Upper lobe of right lung (tissue), 1 donor: ENCODE measurements at places on chromosomes 3 and 15.

GRCh38 chr15:37041042-37041441 is 59.3 kb downstream of the MEIS2 start:
- no peak for DNase-seq

GRCh38 chr3:27559835-27560234 is 75.7 kb upstream of the SLC4A7 start:
- no peak for DNase-seq

DNA sequence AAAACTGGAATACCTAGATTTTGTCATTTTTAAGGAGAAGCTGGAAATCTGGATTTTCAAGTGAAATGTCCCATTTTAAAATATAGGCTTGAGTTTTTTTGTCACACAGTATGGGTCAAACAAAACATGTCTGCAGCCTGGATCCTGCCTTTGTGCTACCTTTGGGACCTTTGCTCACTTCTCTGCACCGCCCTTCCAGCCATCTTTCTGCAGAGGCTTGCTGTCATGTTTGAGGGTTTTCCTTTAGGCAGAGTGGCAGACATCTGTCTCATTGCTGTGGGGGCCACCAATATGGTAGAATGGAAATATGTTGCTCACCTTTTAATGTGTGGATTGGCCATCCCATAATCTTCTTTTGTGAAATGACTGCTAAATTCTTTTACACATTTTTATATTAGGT is 136.3 kb downstream of the EEFSEC start:
- no peak for DNase-seq

DNA sequence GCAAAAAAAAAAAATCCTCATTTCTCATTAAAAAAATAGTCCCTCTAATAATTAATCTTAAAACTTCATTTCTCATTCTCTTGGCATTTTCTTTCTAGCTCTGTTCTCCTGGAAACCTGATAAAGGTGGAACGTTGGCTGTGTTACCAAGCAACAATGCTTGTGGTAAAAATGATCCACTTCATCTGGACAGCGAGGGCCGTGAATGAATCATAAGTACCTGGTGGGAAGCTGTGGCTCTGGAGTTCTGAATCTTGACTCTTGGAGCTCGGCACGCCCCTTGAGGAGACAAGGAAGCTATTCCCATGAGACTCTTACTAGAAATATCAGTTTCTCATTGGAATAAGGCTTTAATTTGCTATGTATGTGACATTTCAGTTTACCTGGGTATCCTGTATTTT is 32.5 kb downstream of the BCL2L10 start:
- DNase-seq = no peak

DNA sequence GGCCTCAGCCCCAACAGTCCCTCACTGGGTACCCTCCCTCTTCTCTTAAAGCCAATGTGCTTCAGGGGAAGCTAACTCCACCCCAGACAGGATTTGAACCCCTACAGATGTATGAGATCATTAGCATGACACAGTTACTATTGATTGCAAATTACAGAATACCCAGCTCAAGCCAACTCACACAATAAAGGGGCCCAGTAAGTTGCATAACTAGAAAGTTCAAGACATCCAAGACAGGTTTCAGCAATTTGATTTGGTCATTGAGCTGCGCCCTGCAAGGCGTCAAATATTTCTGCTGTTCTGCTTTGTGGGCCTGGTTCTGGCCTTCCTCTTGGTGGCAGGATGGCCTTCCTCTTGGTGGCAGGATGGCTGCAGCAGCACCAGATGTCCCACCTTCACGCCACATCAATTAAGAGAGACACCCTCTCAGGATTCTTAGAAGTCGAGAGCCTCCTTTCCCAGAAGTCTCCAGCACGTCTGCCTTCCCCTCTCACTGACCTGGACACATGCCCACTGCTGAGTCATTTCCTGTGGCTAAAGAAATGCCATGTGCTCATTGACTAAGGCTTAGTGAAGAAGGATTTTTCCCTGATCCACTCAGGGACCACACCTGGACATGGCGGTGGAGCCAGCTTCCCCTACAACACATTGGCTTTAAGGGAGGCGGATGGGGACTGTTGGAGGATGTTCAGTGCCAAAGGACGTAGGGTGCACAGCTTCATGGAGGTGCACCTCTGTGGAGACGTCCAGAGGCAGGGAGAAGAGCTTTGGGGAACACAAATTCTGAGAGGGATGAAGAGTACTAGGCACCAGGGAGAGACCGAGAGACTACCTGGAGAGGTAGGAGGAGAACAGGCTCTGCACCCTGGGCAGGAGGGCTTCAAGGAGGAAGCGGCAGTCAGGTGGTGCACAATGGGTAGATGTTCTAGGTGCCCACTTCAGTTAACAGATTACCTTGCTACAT is 49.1 kb downstream of the DNASE1L3 start:
- DNase-seq = peak; percentile 70

DNA sequence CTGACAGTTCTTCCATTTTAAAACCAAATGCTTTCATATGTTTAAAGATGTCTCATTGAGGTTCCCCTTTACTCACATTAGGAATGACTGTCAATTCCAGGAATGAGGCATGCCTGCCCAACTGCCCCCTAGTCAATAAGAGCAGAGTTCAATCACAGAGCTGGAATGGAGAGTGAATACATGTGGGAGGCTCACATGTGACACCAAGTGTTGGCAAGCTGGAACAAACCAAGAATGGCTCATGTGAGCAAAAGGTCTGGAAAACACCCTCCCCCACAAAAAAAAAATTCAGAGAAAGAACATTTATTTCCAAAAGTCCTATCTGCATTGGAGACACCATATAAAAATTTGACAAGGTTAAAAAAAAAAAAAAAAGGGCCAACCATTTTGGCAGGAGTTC is 3.7 kb downstream of the PBRM1 start:
- DNase-seq = no peak

- no peak for DNase-seq
Observed at GRCh38 chr3:147940405-147941193, 531.4 kb downstream of the ZIC1 start.

GRCh38 chr3:64405211-64405835 is 180.1 kb upstream of the PRICKLE2 start:
- DNase-seq = no peak

DNA sequence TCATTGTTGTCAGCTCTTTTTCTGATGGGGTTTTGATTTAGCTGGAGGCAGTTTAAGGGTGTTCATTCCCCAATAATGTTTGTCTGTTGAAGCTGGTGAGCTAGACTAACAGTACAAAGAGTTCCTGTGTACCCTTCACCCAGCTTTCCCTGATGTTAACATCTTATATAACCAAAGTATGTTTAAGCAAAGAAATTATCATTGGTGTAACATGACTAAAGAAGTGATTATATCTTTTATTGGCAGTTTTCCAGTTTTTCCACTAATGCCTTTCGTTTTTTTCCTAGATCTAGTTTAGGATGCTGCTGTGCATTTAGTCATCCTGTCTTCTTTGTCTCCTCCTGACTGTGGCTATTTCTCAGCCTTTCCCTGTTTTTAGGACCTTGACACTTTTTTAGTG is 165.6 kb downstream of the LPP start:
- DNase-seq = no peak

GRCh38 chr3:11584570-11584969 is 59.1 kb downstream of the VGLL4 start:
- DNase-seq = no peak

DNA sequence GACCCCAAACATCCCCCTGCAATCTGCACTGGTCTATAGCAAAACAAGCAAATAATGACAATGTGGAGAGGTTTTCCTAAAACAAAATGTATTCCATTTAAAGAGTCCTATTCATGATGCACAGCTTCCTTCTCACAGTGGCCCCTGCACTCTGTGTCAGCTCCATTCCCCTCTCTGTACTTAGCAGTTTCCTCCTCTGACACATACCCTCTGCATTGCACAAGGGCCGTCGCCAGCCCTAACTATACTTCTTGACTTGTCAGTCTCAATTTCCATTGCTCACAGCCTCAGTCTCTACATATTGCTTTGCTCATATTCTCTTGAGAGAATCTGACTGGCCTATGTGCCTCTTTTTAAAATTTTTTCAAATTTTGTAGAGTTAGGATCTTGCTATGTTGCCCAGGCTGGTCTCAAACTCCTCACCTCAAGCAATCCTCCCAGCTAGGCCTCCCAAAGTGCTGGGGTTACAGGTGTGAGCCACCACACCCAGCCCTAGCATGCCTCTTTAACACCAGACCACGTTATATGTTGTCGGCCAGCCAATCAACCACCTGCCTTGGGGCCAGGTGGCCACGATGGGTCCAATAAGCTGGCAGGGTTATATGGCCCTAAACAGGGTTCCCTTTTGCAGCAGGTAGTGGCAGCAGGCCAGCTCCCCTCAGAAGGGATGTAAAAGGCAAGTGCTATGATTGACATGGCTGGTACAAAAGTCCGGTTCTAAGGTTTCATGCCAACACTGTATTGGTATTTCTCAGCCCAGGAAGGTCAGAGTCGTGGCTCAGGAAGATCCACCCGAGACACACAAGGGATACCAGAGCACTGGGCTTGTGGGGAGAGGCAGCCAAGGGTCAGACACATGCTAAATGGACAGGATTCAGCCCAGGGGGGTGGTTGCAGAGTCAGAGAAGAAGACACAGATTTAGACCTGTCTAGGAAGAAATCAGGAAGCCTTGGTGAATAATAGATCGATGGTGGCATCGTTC is 59.0 kb upstream of the SMAD3 start:
- DNase-seq = no peak

DNA sequence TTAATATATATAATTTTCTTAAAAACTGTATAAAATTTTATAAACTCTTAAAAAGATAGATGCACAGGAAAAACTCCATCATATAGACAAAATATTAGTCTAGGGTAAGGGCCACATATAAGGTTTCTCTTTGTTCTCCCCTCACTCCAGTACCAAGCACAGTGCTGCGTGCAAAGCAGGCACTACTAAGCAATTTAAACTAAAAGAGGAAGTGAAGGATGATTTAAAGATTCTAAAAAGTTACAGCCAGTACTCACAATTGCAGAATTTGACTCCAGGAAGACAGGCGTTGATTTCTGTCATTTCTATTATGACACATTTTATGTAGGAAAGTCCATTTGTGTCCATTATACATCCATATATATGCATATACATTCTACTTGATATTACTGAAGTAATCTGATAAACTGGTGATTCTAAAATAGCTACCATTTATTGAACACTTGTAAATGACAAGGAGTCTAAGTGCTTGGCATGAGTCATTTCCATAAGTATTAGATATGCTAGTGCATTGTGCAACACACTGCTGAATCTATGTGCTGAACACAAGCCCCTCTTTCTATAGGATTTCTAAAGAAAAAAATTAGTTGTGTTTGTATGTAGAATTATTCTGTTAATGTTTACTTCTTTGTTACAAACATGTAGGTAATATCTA is 785.5 kb upstream of the ARRDC4 start:
- no peak for DNase-seq

GRCh38 chr15:59191855-59192237 is 14.8 kb upstream of the LDHAL6B start:
- no peak for DNase-seq

DNA sequence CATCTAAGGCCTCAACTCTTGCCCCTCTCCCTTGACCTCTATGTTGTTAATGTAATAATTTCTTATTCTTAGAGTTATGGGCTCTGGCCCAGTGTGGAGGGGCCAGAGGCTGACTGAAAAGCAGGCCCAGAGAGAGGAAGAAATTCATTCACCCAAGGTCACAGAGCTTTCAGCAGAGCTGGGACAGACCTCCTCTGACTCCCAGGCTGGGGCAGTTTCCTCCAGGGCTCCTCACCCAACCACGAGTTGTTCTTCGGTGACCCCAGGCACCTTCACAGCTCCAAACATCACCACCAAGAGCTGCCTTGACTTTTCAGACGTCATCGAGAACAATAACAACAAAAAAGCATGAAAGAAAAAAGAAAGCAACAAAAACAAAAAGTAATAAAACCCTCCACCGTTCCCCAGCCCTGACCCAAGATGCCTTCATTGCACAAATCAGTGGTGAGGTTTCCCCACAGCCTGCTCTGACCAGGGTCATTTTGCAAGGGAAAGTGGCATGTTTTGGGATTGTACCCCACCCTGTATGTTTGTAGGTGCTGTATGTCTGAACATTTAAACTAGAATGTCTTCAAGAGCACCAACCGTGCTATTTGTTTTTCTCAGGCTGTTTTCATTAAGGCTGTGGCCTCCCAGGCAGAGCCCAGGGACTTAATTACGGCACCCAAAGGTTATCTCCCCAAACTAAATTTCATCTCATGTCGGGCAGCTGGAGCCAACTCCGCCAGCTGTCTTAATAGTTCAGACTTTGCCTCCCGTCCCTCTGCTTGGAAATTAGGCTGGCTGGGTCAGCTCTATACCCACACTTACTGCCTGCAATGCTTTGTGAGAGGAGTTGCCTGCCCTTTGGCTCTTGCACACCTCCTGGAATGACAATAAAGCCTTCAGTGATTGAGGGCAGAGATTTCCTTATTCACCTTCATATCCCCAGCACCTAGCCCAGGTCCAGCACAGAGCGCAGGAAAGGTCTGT is 173.8 kb downstream of the RPLP1 start:
- no peak for DNase-seq

- peak; percentile 91 for DNase-seq
Observed at GRCh38 chr15:84840741-84841429, 23.7 kb downstream of the ALPK3 start.

- no peak for DNase-seq
Observed at GRCh38 chr3:176872771-176873209, 324.5 kb downstream of the TBL1XR1 start.

- no peak for DNase-seq
Observed at GRCh38 chr3:76131396-76132153, 346.2 kb upstream of the ZNF717 start.

DNA sequence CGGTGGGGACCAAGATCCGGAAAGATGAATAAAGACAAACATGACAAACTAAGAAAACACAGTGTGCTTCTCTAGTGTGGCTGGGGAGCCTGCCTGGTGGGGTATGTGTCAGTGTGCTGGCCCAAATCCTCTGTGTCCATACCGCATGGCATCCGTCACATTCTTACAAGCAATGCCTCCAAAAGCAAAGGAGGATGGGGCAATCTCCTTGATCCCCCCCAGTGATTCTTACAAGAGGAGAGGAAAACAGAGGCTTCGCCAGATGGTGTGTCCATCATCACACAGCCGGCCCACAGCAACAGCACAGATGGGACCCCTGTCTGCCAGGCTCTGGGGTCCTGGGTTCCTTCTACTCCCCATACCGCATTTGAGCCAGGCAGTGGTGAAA is 558 bp upstream of the IL17RC start:
- no peak for DNase-seq

DNA sequence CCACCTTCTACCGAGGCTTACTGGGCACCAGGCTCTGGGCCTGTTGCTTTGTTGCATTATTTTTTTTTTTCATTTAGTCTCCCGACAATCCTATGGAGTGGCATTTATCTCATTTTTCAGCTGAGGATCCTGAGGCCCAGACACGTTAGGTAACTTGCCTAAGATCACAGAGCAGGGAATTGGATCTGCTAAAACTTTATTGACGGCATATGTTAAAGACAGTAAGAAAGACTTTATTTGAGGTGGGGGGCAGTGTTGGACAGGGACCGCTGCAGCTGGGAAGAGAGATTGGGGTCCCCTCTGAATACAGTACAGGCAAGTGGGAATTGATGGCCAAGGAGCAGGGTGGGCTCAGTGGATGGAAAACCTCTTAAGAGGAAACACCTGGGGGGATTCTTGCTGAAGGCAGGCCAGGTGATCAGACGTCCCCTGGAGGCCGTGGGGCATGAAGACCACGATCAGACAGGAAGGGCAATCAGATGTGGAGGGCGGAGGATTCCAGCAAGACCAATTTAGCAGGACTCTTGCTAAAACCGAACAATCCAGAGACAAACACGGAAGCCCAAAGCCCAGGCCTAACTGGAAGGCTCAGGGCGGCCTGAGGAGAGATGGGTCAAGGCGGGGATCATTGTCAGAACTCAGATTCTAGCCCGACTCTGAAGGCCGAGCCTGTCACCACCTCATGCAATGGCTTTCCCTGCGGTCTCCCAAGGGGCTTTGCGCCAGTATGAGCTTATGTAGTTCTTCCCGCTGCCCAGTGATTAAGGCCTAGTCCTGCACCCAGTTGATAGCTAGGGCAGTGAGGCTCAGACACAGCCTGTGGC is 53.7 kb downstream of the RGMA start:
- no peak for DNase-seq
